GM03348 (cell line): ENCODE measurements at places on chromosomes 13 and 19.
A peak's percentile ranks its signal among the peaks of the same experiment; 100 is the strongest.

- DNase-seq: no peak
Observed at GRCh38 chr13:103003631-103004030, 62.6 kb downstream of the SLC10A2 start.

DNA sequence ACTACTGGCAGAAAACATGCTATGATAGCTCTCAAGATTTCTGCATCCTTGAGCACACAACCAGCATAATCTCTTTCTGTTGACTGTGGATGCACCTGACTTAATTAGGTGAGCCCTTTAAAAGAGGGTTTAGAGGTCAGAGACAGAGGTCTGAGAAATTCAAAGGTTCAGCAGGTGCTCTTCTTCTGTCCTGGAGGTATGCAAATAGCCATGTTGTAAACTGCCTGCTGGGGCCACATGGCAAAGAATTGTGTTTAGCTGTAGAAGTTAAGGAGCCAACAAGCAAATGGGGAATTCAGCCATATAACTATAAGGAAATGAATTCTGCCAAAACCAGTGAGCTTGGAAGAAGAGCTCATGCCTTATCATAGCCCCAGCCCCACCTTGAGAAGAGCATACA lies 11.6 kb upstream of the DCLK1 start:
- no peak for DNase-seq

DNA sequence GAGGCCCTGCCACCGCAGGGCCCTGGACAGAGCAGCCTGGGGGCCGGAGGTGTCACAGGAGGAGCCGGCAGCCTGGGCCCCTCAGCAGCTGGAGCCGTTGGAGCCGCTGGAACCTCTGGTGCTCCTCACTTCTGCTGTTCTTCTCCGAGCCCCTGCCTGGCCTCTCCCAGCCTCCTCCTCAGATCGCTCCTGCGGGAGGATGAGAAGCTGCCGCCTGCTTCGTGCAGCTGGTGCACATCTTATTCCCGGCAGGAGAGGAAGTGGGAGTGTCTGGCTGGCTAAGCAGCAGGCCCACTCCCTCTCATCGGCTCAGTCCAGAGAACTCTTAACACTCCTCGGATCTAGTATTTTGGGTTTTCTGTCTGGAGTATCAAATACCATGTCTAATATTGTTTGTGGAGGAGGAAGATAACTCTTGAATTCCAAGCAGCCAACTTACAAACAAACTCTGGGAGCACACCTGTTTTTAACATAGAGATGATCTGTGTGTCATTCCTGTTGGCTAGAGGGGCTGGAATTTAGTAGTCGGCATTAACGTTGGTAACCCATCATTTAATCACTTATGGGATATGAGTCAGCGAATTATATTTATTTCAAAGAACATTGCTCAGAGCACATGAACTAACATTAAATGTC lies 37.1 kb upstream of the RNF113B start:
- peak; percentile 54 for DNase-seq

DNA sequence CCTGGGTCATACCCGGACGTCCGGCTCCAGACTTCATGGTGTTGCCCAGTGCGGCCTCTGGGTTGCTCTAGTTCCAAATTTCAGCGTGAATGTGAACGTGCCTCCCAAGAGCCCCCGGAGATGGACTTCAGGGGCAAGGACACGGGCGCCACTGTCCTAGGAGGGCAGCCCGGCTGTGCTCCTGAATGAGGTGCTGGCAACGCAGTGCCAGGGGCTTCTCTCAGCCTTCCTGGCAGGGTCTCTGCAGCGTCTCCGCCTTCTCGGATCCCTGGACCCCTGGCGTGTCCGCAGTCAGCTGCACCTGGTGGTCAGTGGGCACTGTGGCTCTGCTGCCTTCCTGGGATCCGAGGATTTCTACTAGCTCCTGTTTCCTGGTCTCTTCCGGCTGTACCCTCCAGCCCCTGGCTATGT lies 101.7 kb upstream of the MCF2L start:
- no peak for DNase-seq

DNA sequence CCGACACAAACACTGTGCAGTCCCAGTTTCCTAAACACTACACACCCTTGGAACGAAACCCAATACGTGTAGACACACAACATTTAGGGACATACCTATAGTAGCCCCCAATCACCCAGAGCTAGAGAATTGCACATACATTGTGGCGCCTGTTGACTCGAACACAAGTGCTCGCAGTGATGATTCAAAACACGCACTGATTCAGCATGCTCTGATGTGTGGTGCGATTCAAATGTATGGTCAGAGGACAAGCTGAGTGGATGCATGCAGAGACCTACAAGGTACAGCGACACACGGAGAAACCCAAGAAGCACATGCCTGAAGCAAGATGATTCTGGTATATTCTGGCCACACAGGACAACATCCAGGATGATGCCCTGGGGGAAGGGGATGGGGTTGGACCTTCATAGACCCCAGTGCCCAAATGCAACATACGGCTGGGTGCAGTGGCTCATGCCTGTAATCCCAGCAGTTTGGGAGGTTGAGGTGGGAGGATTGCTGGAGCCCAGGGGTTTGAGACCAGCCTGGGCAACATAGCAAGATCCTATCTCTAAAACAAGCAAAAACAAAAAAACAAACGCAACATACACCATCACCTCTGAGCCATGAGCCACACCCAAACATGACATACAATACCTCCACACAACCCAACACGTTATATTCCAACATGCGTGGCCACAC lies 997 bp upstream of the KCNN4 start:
- DNase-seq: no peak

- no peak for DNase-seq
Observed at GRCh38 chr19:29697523-29698261, 17.4 kb downstream of the C19orf12 start.

DNA sequence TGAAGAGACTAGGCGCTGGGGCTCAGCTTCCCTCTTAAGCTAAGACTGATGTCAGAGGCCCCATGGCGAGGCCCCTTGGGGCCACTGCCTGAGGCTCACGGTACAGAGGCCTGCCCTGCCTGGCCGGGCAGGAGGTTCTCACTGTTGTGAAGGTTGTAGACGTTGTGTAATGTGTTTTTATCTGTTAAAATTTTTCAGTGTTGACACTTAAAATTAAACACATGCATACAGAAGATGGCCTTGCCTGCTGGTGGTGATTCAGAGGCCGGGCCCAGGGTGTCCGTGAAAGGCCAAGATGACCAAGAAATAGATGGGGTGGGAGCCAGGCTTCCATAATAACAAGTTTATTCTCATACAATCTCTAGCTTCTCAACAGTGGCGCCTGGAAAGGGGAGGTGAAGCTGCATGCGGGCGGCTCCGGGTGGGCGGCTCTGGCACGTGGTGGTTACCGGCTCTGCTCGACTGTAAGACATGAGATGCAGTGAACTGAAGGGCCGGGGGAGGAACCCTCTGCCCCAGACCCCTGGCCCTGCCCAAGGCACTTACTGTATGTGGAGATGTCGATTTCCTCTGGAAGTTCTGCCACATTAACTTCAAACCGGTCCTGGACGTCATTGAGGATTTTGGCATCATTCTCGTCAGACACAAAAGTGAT lies 10.5 kb downstream of the DDX39A start:
- DNase-seq: no peak

DNA sequence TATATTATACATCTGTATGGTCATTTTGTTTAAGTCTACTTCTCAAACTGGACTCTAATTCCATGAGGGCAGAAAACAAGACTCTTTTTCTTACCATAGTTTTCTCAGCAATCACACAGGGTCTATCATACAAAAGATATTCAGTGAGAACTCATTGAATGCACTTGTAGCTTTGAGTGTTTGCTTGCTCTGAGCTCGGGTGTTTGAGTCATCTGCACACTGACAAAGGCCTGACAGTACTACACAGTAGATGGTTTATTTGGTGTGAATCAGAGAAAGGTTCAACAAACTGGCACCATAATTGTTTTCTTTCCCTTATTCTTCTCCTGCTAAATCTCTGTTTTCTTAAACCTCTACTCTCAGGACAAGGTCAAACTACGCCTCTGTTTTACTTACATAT lies 586.4 kb downstream of the LMO7 start:
- no peak for DNase-seq

DNA sequence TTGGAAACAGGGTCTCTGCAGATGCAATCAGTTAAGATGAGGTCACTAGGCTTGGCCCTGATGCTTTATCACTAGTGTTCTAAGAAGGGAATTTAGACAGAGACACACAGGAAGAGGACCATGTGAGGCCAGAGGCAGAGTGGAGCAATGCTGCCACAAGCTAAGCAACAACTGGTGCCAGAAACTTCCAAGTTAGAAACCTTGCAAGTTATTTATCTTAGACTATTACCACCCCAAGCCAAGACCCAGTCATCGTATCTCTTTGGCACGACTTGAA lies 81.1 kb downstream of the DOCK9 start:
- no peak for DNase-seq

- DNase-seq: no peak
Observed at GRCh38 chr19:41409288-41409687, 11.7 kb downstream of the BCKDHA start.

DNA sequence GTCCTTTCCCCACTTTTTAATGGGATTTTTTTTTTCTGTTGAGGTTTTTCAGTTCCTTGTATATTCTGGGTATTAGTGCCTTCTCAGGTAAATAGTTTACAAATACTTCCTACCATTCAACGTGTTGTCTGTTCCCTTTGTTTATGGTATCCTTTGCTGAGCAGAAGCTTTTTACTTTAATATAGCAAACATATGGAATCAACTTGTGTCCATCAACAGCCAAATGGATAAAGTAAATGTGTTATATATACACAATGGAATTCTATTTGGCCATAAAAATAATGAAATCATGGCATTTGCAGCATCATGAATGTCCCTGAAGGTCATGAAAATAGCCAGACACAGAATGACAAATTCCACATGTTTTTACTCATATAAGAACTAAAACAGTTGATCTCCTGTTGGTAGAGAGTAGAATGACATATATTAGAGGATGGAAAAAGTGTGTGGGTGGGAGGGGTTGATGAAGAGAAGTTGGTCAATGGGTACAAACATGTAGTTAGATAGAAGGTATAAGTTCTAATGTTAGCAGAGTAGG lies 500.8 kb downstream of the SLITRK6 start:
- no peak for DNase-seq

DNA sequence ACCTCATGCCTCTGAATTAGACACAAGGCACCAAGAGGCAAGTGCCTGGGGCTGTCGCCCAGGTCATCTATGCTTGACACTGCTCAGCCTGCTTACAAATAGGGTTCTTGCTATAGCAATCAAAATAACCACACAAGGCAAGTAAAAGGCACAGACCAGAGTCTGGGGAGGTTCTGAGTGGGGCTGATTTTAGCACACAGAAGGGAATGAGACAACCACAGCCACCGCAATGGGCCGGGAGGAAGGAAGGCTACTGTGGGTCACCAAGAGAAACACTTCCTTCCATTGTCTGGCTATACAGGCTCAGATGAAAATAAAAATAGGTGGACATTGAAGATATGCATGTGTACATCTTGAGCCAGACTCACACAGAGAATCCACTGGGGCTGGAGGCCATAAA lies 159.1 kb downstream of the DLEU7 start:
- no peak for DNase-seq

- peak; percentile 61 for DNase-seq
Observed at GRCh38 chr13:30034458-30034795, 184.0 kb upstream of the UBL3 start.

GRCh38 chr19:21474671-21475181 lies 30.7 kb upstream of the ZNF429 start:
- peak; percentile 85 for DNase-seq

GRCh38 chr13:28129911-28130693 lies 8.2 kb upstream of the PAN3 start:
- no peak for DNase-seq

DNA sequence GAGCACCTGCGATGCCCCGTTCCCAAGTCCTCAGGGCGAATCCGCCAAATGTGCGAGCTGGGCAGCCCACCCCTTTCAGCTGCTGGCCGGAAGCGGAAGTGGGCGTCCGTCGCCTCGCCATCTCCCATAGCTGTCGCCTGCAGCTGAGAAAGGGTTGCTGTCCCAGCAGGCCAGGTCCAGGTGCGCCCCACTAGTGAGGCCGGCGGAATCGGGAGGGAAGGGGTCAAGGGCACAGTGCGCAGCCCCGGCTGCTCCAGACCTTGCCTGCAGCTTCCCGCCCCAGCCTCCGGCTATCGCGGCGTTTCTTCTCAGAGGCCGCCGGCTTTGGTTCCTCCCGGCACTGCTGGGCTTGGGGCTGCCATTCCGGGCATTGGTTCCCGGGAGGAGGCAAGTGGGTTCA lies at the start of gene ZNF177:
Gene ZNF177, plus strand, starts transcription at position 109 of the 400 bp plus-strand sequence. CDS start 15,299 bp downstream, outside the sequence.
- peak; percentile 13 for DNase-seq

GRCh38 chr13:21228738-21229137 lies 52.3 kb downstream of the MRPL57 start:
- no peak for DNase-seq

DNA sequence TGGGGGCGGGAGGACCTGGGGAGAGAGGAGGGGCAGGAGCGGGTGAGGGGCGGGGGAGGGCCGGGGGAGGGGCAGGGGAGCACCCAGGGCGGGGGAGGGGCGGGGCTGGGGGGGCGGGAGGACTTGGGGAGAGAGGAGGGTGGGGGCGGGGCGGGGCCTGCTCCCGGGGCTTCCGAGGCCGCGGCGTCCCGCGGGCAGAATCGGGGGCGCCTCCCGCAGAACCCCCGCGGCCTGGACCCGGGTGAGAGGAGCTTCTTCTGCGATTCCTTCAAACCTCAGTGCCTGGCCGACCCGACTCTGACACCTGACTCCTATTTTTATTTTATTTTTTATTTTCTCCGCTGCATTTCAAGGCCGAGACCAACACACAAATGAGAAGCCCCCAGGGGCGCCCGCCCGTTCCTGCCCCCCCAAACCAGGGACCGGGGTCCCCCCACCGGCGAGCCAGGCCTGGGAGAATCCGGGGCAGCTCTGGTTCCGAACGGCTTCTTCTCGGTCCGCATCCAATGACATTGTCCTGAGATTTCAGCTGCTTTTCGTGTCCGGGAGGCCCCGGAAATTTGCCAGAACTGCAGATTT lies 470 bp upstream of the GRTP1 start:
- peak; percentile 49 for DNase-seq

DNA sequence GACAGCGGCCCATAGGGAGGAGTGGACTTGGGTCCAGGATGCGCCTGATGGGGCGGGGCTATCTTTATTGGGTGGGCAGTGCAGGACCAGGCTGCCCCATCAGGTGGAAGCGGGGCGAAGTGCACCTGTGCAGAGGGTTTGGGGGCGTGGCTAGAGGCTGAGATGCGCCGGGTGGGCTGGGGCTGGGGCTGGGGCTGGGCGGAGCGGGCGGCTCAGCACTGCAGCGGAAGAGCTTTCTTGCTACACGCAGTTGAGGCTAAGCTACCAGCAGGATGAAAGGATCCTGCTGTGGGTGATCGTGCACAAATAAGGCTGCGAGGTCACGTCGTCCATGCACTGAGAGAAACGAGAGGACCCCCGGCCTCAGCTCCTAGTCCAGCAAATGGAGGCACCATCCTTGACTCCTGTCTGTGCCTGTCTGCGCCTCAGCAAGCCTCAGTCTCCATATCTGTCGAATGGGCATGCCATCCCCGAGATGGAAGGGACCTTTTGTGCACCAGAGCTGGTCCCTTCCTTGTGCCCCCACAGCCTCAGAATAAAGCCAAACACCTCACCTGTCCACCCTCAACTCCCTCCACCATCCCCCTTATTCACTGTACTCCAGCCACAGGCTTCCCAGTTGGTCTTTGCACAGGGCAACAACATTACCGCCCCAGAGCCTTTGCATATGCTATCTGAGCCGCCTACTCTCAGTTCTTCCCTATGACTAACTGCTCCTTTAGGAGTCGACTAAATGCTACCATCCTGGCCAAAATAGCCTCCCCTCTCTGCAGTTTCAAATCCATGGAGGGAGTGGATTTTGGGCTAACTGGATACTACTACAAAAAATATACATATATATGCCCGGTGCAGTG lies 21.0 kb upstream of the HOMER3 start:
- DNase-seq: no peak

- DNase-seq: no peak
Observed at GRCh38 chr13:83229574-83230305, 652.5 kb downstream of the SLITRK1 start.

GRCh38 chr19:41926028-41926762 lies 2.1 kb downstream of the ERFL start:
- DNase-seq: no peak
